ENCODE measurements at places on chromosomes 3 and 15.

DNA sequence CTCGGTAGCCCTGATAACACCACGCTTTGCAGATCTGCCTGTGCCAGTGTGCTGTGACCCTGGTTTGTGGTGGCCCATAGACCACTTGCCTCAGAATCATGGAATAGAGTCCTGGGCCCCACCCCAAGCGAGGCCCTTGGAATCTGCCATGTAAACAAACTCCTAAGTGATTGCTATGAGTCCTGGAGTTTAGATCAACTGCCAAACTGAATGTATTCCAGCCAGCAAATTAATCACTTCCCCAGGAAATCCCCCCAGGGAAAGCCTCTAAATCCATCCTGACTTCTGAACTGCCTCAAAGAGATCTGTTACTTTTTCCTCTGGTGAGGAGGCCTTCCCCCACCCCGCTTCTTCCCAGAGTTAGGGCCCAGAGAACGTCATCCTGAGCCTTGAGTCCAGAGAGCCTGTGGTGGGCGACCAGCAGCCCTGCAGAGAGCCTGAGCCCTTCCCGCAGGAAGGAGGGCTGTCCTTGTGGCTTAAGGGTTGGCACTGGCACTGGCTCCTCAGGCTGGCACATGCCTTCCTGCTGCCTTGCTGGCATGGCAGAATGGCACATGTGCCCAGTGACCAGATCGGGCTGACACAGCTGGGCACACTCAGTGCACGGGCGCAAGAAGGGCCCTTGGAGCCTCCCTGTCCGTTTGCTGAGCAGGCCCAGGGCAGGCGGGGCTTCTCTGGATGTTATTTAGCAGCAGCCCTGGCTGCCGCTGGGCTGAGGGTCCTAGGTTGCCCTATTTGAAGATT lies 50.6 kb upstream of the PLXNA1 start:
- DNase-seq, result no peak

DNA sequence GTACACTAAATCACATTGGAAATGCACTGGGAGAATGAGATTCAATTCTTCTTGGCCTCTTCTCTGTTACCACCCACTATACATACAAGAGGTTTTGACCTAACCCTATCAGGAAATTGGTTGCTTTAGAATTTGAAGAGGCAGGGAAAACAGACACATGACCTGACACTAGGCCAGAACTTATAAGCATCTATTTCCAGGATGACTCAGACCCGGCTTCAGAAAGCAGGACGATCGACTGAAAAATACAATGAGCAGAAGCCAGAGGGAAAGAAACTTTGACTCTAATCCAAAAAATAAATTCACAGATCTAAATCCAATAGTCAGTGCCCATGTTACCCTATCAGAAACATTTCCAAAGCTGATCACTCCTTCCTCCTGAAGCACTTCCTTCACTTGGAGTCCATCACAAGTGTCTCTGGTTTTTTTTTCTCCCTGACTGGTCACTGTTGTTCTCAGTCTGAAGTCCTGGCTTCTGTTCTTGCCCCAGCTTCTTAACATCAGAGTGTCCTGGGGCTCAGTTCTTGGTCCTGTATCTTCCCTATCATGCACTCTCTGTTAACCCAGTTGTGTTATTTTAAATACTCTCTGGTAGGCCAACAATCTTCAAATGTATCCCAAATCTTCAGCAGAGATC lies 133.6 kb downstream of the P2RY1 start:
- DNase-seq, result no peak

GRCh38 chr3:64900156-64900555 lies 212.4 kb upstream of the ADAMTS9 start:
- DNase-seq, result no peak

- no peak for DNase-seq
These were observed 20.7 kb downstream of the CLDN1 start for GRCh38 chr3:190301591-190301990.

Data from eye (tissue), 1 donor.